ENCODE measurements at places on chromosomes 2 and 18.

- DNase-seq: no peak
Measured at GRCh38 chr2:175195012-175195411, 13.5 kb upstream of the ATP5MC3 start.

DNA sequence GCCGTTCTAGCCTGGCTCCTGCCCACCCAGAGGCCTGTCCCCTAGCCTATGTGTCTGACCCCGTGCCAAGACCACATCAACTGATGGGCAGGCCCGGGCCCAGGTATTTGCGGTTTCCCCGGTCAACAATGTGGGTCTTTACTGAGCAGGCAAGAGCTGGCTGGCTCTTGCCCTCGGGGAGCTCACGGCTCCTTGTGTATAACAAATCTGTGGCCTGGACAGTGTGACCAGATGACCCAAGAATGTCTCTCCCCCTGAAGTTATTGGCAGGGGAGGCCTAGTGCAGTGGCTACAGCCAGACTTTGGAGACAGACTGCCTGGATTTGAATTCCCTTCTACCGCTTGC, 179.6 kb downstream of the KLHL29 start:
- no peak for DNase-seq

DNA sequence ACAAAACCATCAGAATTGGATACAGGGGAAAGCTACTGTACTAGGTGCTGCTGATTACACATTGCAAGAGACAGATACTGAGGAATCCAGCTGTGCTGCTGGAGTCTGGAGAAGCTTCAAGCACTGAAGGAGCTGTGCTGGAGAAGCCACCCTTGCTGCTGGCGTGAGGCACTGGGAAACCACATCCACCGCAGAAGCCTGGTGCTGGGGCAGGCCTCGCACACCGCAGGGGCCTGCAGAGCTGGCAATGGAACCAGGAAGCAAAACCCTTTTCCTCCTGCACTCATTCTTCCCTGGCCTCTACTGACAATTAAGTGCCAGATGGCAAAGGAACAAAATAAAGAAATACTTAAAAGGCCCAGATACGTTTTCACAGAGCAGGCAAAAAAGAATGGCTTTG, 94.4 kb upstream of the MSH6 start:
- no peak for DNase-seq

DNA sequence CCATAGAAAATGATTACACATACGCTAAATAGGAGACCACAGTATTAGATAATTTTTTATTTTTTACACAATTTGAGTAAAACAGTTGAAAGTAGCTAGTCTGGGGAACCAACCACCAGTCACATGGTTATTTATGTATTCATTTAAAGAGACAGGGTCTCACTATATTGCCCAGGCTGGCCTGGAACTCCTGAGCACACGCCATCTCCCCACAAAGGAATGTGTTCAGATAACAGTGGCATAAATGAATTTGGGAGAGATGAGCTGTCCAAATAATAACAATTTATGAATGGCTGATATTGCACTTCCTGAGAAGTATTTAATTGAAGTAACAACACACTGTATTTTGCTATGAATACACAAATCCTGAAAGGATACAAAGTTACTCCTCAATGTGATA, 39.7 kb downstream of the KIDINS220 start:
- no peak for DNase-seq
